Stimulated activated CD8-positive, alpha-beta memory T cell treated with anti-CD3 and anti-CD28 coated beads, Interleukin-2, amount 100 ng/mL, for 1 hour (primary cell): ENCODE measurements at places on chromosomes 2 and 18.
A peak's percentile ranks its signal among the peaks of the same experiment; 100 is the strongest.

DNA sequence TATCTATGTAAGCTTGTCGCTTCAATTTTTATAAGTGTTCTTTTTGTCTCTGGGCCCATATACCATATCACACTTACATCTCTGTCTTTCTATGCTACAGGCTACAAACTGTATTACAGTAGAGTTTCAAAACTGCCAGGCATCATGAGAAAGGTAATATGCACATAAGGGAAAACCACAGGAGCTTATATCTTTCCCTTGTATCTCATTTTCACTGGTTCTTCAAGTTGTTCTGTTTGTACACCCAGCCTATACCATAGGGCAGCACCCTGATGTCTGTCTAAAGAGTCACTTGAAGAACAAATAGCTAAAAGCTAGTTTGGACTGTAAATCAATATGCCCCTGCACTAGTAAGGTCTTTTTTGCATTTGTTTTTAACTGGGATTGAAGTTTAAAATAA is 366.7 kb downstream of the FIGN start:
- DNase-seq: no peak

DNA sequence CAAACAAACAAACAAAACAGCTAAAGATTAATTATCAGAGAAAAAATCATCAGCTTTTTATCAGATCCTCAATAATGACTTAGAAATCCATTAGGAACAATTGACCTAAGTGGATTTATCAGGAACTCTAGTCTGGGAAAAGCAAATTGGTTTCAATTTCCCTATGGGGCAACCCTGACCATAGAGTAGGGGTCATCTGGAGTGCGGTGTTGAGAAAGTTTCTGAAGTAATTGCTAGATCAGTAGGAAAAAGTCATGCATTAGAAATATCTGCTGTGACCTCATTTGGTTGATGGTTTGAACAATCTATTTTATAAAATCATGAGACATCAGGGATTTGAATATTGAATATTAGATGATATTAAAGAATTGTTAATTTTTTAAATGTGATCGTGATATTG is 507.9 kb downstream of the TXNL1 start:
- no peak for DNase-seq

GRCh38 chr2:230865307-230865765 is 594 bp downstream of the ITM2C start:
- DNase-seq: no peak

GRCh38 chr2:163610817-163611556 is 124.8 kb downstream of the FIGN start:
- no peak for DNase-seq

DNA sequence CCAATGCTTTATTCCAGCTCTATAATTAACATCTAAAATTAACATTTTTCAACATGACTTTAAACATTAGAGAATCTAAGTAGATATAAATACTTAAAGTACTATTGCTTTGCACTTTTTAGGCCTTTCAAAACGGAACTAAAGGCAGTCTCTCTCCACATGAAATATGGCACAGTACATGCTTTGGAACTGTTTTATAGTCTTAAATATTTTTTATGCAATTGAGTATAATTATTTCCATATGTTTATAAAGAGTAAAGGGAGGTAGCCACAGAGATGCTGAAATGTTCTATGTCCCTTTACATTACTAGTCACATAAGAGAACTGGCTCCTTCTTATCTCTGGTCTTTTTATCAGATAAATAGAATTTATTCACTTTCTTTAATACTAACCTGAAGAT is 674.0 kb downstream of the PLCL1 start:
- DNase-seq: no peak

DNA sequence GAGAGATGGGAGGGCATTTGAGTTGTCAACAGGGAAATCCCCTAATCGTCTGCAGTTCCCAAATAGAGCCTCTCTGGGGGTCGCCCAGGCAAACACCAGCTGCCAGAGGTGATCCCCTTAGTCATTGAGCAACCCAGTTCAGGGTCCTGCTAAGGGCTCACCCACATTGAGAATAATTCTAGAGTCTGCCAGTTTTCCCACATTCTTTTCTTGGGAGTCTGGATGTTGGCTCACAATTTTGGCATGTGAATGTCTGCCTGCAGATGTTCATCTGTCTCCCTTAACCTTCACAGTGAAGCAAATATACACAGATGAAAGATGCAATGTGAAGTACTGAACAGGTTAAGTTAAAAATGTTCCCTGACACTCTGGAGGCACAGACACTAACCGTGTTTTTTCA is 11.4 kb upstream of the SMIM21 start:
- no peak for DNase-seq

DNA sequence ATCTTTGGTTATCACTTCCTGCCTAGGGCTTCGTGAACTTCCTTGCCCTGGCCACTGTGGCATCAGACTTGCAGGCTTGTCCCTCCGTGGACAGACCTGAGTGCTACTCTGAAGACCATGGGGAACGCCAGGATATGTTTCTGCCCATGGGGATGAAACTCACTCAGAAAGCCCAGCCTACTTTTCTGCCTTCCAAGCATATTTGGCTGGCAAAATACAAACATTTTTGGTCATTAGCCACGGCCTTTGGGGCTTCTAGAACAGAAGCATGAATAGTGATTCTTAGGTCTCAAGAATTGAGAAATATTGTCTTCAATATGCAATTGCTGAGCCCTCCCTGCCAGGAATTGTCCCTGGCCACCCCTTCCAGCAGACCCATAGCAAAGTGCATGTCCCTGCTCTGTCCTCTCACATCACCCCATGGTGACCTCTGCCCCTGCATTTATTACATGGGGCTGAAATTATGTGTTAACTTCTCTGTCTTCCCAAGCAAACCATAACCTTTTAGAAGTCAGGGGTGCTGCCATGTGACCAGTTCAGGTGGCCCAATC is 152.4 kb downstream of the OSR1 start:
- DNase-seq: no peak

DNA sequence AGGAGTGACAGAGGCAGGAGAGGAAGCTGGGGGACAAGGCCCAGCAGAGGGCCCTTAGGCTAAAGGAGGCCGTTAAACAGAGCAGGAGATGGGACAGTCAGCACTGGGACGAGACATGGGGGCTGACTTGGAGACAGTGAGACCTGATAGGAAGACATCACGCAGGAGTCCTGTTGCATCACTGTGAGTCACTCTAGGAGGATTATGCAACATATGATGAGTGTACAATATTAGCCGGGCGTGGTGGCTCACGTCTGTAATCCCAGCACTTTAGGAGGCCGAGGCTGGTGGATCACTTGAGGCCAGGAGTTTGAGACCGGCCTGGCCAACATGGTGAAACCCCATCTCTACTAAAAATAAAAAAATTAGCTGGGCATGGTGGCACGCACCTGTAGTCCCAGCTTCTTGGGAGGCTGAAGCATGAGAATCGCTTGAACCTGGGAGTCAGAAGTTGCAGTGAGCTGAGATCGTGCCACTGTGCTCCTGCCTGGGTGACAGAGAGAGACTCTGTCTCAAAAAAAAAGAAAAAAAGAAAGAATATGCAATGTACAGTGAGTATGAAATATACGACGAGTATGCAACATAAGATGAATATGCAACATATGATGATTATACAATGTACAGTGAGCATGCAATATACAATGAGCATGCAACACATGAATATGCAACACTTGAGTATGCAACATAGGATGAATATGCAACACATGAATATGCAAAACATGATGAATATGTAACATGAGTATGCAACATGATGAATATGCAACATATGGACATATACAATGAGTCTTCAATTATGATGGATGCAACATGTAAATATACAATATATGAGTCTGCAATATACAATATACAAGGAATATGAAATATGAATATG is 83.3 kb upstream of the ID2 start:
- DNase-seq: no peak

DNA sequence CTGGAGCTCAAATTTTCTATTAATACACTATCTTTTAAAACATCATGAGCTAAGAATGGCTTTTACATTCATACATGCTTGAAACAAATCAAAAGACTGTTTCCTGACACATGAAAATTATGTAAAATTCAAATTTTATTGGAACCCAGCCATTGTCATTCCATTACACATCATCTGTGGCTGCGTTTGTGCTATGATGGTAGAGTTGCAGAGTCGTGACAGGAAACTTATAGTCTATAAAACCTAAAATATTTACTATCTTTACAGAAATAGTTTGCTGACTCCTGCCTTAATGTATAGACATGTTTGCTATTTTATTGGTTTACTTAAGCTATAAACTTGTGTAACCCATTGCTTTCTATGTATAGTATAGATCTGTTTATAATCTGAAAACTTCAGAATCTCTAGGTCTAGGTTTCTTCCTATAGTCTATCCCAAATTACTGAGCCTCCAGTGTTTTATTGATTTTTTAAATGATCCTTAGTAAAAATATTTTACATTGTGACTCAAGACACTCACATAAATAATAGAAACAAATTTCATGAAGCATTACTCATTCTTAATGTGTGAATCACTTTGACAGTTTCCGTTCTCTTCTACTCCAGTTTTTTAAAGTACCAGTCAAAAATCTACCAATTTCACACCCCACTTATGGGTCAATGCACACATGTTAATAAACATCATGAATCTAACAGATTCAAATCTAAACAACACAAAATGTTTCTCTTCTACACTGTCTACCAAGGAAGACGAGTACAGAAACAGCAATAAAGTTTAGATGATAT is 26.4 kb upstream of the MRPL19 start:
- no peak for DNase-seq

GRCh38 chr18:57624988-57625387 is 3.4 kb upstream of the NARS1 start:
- no peak for DNase-seq

DNA sequence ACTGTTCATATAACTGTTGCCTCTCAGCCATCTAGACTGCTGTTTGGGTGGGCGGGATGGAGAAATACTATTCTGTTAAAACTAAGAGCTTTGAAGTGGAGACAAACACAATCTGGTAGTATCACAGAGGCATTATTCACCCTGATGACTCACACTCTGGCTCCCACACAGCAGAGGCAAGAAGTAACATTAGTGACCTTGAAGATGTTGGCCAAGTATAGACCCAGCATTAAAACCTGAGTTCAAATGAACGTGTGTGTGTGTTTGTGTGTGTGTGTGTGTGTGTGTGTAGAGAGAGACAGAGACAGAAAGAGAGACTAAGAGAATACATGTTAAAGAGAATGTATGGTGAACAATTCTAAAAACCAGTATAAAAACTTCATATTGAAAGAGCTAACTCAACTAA is 22.5 kb upstream of the ACVR1 start:
- peak; percentile 27 for DNase-seq

DNA sequence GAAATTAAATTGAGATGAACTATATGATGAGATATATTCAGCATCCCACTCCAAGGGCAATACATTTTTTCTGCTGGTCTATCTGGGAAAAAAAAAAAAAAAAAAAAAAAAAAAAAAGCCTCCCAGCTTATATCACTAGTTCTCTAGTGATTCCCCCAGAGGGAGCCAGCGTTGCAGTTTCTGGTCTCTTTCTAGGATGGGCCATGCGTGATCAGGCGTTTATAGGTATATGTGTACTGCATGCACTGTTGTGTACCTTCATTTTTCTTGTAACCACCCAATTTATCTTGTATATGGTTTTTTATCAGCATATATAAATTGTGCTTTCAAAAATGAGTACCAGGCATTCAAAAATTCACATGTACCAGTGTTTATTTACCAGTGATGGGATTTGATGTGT is 35.1 kb downstream of the DCDC2C start:
- DNase-seq: no peak

DNA sequence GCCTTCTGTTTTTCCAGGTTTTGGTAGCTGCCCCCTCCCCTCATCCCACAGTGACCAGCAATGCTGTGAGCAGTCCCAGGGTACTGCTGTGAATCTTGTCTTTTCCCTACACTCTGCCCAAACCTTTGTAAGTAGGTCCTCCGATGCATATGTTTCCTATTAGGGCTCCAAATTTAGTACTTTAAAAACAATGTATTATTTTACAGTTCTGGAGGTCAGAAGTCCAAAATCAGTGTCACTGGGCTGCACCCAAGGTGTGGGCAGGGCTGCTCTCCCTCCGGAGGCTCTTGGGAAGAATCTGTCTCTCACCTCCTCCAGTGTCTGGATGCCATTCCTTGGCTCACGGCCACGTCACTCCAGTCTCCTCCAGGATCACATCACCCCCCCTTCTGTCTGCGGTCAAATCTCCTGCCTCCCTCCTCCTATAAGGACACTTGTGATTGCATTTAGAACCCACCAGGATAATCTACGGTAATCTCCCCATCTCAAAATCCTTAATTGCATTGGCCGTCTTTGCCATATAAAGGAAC is 208.5 kb downstream of the SH3BP4 start:
- DNase-seq: no peak

DNA sequence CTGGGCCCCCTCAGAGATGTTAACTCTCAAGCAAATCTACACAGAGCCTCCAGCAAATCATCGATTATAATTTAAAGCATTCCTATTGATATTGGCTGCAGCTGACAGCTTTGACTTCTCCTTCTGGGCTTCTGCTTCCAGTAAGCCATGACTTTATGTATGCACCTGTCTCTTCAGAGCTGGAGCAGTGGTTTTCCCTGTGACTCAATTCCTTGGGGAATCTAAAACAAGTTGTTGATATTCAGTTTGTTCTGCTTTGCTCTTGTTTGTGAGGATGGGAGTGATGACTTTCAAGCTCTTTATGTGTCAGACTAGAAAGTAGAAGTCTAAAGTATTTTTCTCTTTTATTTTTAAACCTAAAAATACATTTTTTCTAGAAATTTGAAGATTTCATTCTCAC is 45.1 kb upstream of the TNP1 start:
- DNase-seq: no peak

DNA sequence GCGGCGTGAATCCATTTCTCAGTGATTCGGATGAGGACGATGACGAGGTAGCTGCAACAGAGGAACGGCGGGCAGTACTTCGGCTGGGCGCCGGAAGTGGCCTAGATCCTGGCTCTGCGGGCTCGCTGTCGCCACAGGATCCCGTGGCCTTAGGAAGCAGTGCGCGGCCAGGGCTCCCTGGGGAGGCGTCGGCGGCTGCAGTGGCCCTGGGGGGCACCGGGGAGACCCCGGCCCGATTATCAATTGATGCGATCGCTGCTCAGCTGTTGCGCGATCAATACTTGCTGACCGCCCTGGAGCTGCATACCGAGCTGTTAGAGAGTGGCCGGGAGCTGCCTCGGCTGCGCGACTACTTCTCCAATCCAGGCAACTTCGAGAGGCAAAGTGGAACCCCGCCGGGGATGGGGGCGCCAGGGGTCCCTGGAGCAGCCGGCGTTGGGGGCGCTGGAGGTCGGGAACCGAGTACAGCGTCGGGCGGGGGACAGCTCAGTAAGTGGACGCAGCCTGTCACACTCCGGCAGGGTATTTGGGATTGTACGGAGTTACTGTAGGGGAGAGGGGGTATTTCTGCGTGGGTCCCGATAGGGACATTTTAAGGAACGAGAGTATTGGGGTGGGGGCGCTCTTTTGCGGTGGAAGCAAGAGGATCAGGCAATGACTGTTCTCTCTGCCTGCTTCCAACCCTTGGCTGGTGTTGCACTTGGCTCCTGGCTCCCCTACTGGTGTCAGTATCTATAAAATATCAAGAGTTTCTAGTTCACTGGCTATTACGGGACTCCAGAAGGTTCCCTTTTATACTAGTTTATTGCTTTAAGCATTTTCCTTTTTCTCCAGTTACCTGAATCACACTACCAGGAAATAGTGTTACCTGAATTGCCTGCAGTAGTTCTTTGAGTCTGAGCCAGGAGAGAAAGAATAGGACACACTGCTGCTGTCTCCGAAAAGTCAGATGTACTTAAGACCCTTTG is 772 bp downstream of the RELCH start:
- no peak for DNase-seq

- no peak for DNase-seq
These were observed 345.6 kb downstream of the MYCN start for GRCh38 chr2:16285813-16286510.
